Cerebellar nuclear complex (tissue), 1 donor: ENCODE measurements at places on chromosomes 16 and 17.

DNA sequence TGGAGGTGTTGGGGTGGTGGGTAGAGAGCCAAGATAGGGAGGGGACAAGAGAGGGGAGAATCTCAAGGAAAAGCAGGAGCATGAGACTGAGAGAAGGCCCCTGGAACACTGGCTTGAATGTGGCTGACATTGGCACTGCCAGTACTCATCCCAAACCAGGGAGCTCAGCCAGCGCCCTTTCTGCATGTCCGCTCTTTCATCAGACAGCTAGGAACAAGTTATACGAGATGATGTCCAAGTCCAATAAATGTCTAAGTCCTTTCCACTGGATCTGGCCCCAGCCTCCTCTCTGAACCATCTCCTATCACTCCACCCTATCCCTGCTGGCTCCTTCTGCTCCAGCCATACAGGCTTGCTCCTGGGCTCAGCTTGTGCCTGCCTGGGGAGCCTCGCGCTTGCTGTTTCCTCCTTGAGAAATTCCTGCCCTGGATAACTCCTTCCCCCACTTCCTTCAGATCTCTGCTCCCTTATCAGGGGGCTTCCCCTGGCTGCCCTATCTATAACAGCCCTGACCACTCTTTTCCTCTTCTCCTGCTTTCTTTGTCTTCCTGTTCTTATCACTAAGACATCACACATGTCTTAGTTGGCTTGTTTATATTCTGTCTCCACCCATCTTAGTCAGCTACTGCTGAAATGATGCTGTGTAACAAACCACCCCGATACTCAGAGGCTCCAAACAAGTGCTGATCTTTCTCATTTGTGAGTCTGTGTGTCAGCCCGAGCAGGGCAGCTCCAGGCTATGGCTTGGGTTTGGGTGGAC lies 37.1 kb upstream of the MEOX1 start:
- DNase-seq: no peak

GRCh38 chr17:29734640-29735039 lies 111.9 kb upstream of the CORO6 start:
- no peak for DNase-seq

- DNase-seq: no peak
These were observed 1.2 kb upstream of the SHISA9 start for GRCh38 chr16:12900156-12900555.

- no peak for DNase-seq
These were observed 11.5 kb upstream of the ZNF747 start for GRCh38 chr16:30546115-30546514.

GRCh38 chr16:83214671-83215070 lies 587.9 kb downstream of the CDH13 start:
- DNase-seq: no peak

DNA sequence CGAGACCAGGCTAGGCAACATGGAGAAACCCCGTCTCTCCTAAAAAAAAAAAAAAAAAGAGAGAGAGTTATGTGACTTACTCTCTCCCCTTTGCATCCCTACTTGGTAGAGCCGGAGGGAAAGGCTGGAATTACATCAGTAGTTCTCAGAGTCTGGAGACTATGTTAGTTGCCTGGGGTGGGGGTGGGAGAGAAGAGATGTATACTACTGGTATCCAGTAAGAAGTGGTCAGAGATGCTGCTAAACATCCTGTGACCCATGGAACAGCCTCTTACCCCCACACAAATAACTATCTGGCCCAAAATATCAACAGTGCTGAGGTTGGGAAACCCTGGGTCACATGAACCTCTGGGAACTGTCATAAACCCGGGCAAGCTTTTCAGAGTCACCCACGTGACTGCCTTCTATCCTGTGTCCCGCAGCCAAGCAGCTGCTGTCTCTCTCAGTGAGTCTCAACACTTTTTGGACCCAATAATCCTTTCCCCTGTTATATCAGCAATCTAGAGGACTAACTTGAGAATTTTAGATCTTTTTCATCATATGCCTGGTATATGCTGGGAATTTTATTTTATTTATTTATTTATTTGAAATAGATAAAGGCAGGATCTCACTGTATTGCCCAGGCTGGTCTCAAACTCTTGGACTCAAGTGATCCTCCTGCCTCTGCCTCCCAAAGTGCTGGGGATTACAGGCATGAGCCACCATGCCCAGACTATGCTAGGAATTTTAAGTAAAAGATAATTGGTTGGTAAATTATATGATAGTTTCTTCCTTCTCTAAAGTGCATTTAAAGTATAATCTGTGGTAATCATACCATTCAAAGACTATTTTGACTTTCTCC lies 8.7 kb downstream of the EIF1 start:
- DNase-seq: no peak

- DNase-seq: no peak
These were observed 946 bp downstream of the STUB1 start for GRCh38 chr16:680967-681745.

- no peak for DNase-seq
These were observed 5.2 kb downstream of the PECAM1 start for GRCh38 chr17:64385187-64386083.

GRCh38 chr16:19666477-19666876 lies 51.5 kb downstream of the KNOP1 start:
- no peak for DNase-seq

GRCh38 chr16:4947722-4948503 lies 10.2 kb upstream of the SEC14L5 start:
- no peak for DNase-seq

DNA sequence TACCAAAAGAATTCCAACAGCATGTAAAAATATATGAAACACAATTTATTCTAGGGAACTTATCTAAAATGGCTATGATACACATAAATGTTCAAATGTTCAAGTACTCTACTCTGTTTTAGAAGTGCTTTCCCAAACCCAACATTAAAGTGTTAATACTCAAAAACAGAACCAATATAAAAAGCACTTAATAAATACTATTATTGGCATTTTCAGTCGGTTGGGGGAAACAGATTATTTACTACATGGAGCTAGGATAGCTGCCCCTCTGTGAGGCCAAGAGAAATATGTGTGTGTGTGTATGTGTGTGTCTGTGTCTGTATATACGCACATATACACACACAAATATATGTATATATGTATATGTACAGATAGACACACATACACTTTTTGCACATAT lies 32.1 kb upstream of the BRIP1 start:
- DNase-seq: no peak

GRCh38 chr16:48365601-48366164 lies 19.5 kb downstream of the SIAH1 start:
- no peak for DNase-seq

GRCh38 chr16:8346294-8346693 lies 244.0 kb downstream of the TMEM114 start:
- no peak for DNase-seq

GRCh38 chr17:14693382-14693781 lies 392.5 kb downstream of the HS3ST3B1 start:
- no peak for DNase-seq

- no peak for DNase-seq
These were observed 85.6 kb downstream of the CLEC16A start for GRCh38 chr16:11029948-11030347.

- no peak for DNase-seq
These were observed 28.9 kb downstream of the ADCY9 start for GRCh38 chr16:4087099-4087885.

GRCh38 chr16:17395849-17396480 lies 74.8 kb downstream of the XYLT1 start:
- no peak for DNase-seq

GRCh38 chr17:9330611-9331271 lies 244.9 kb downstream of the STX8 start:
- DNase-seq: no peak

DNA sequence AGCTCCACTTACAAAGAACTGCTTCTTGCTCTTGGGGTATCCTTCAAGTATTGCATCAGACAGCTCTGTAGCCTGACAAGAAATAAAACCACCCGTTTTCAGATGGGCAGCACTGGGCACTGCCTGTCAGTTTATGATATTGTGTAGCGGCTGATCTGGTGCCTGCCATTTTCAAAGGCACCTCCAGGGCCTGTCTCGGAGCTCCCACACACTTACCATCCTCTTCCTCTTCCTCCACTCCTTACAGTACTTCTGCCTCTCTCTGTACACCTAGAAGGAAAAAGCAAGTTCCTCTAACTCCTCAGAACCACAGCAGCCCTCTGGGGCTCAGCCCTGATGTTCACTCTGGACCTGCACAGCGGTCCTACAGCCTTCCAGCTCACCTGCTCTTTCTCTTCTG lies 4.4 kb downstream of the PSMC3IP start:
- DNase-seq: no peak

DNA sequence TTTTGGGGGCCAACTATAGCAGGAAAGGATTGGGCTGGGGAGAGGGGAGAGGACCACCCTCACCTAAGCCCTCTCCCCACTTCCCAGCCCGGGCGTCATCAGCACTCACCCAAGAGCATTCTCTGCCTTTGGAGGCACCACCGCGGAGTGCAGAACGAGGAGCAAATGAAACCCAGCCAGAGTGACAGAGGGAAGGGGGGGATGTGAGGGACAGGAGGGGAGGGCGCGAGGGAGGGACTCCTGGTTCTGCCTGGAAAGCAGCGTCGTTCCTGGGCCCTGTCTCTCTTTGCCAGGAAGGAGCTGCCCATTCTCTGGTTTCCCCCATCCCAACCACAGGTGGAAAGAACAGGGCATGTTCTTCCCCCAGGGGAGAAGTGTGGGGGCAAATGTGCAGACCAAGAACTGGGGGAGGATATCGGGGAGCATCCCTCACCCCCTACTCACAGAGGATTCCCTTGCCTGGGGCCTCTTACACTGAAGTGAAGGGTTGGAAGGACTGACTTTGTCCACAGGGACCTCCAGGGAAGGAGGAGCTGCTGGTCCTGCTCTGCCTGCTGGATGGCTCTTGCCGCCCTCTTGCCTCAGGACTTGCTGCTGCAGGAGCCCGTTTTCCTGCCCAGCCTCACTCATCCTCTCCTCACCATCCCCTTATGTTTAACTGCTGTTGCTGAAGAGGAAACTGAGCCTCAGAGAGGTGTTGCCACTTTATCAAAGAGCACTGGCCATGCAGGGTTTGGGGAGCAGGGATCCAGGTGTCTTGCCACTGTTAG lies 3.5 kb upstream of the C17orf113 start:
- no peak for DNase-seq

- no peak for DNase-seq
These were observed 16.9 kb downstream of the DHRS7B start for GRCh38 chr17:21143695-21144094.

- DNase-seq: no peak
These were observed 75.8 kb downstream of the TEX14 start for GRCh38 chr17:58615768-58616659.

GRCh38 chr17:65173976-65174683 lies 37.0 kb downstream of the RGS9 start:
- DNase-seq: no peak

- no peak for DNase-seq
These were observed 45.6 kb downstream of the ERN1 start for GRCh38 chr17:64084086-64084939.
